ENCODE measurements at places on chromosomes 1 and 21. TPM values are rescaled to one million over a fixed set of nuclear protein-coding genes. Genes with fewer than 3 reads are reported as not detected.

- DNase-seq, result no peak
These were observed 7.3 kb upstream of the UMODL1 start for GRCh38 chr21:42063571-42064521.

GRCh38 chr1:221709854-221710253 lies 32.0 kb downstream of the DUSP10 start:
- no peak for DNase-seq

DNA sequence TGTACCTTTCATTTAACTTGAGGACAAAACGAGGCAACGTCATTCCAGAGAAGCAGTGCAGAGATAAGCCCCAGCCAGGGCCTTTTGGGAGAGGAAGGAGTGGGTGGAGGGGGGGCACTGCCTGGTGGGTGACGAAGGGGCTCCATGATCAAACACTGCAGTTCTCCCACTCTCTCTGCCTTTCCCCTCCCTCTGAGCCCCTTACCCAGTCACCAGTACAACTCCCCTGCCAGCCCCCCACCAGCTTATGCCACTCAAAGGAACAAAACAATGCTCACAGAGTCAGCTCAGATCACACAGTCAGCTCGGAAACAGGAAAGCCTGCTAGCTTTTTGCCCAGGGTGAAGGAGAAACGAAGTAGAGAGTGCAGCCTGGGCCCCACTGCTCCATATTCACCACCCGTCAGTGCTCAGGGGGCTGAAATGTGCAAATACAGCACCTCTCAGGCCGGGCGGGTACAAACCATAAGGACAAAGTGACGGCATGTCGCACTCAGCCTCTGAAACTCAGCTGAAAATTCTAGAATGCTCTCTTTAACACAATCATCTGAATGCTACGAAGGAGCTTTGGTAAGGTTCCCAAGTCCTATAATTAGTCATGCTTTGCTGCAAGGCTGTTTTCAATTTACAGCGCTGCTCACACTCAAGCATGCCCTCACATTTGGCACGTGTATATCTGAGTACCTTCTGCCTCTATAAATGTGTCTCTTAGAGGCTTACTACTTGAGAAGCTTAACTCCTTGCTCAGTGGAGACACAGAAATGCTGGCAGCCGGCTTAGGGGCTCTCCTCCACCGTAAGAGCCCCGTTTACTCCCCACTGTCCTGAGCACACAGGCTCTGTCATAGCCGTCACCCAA lies 65.8 kb upstream of the RAB4A start:
- DNase-seq, result peak; percentile 71

DNA sequence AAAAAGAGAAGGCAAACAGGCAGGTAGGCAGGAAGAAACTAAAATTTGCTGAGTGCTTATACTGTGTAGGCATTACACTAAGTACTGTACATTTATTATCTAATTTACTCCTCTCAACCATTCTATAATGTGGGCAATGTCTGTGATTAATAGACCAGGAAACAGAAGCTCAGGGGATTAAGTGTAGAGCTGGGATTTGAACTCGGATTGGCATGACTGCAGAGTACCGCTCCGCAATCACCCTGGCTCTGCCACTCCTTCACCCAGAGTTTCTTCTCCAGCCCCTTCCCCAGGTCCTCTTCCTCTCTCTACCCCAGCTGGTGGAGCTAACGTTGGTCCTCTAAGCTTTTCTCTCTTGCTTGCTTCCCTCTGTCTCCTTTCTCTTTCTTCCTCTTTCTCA lies 11.5 kb upstream of the S100A2 start:
- no peak for DNase-seq

- DNase-seq, result no peak
These were observed 136.6 kb upstream of the VANGL1 start for GRCh38 chr1:115505148-115505571.

DNA sequence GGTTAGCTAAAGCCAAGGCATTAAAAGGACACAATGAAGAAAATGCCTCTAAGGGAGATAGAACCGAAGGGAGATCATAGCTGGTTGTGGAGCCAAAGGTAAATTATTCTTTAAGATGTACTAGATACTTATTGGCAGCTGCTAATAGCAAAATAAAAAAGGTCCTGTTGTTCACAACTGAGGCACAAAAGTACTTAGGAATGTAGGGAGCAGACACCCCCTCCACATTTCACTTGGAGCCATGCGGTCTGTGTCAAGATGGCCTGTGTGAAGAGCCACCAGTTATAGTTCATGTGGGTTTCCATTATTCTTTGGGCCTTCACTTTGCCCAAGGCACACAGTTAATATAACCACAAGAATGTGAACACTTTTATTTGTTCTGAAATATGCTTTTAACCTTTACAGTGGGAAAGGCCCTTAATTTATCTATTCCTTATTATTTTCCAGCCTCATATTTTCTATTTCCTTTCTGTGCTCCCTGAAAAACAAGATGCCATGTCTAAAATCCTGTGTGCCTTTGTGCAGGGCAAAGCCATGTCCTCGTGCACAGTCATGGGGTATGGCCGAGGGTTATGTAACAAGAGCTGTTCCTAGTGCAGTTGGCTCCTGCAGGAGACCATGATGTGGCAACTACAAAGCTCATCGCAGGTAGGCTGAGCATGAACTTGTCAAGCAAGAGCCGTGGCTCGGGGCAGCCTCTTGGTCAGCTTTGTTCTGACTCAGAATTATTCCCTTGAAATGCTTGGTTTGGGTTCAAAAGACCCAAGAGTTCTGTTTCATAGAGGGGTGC lies 16.2 kb upstream of the WDR26 start:
- DNase-seq, result no peak

CFAP74 gene
- not detected for total RNA-seq

MDM4 gene
- 82.0 TPM for total RNA-seq

ADGRL4 gene
- total RNA-seq, result 7.8 TPM

PCP4 gene
- total RNA-seq, result 156 TPM

PRELP gene
- total RNA-seq, result 45.7 TPM

PRAMEF17 gene
- total RNA-seq, result not detected

CAMK2N1 gene
- total RNA-seq, result 31.1 TPM
